ENCODE measurements at places on chromosomes 3 and 15.
A peak's percentile ranks its signal among the peaks of the same experiment; 100 is the strongest.

DNA sequence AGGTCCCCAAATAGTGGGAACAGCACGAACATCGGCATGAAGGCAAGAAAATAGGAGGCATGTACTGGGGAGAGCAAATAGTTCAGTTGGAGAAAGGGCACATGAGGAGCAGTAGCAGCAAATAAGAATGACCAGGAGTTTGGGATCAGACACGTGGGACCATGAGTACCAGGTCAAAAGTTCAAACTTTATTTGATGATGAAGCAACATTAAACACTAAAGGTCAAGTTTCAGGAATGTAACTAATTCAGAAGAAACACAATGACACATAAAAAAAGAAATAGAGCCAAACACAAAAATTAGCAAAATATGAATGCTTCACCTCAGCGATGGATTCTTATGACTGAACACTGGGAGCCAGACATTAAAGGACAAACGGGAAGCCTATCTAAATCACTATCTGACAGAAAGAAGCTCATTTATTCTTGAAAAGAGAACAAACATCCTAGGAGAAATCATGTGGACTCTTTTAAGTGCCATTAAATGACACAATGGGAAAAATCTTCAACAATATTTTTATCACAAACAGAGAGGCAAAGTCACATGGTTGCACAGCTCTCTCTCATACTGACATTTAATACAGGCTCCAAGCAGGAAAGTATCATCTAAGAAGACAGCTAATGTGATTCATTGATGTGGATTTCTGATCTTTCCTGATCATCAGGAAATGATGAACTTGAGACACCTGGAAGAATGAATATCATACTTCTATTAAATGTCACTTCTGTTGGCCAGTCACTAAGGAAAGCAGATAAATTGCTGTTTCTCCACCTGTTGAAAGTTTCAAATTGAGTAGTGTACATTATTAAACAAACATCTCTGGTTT, 216.9 kb upstream of the THBS1 start:
- no peaks in the 10 kb centered on the region for H3K36me3 ChIP-seq
- no peak overlapping the region for H3K27ac ChIP-seq
- no peak overlapping the region for H3K4me3 ChIP-seq

DNA sequence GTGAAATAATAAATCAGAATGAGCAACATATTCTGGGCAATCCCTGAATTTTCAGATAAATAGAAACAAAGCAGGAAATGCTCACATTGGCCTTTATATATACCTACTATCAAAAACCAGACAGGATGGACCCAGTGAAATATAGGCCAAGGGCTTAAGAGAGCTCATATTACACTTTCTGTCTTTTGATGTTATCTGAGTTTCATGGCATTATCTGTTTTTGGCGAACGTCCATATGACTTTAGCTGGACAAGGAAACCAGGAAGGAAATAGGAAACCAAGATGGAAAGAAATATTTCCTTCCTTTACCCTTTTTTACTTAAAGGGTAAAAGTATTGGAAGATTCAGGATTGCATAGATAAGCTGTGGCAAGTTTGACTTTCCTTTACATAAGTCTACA, 274.8 kb downstream of the THSD4 start:
- H3K36me3 ChIP-seq = no peaks in the 10 kb centered on the region
- no peak for DNase-seq
- no peak overlapping the region for H3K4me3 ChIP-seq
- no peaks in the 10 kb centered on the region for H3K4me1 ChIP-seq
- no peak overlapping the region for H3K27ac ChIP-seq

- no peak overlapping the region for H3K27ac ChIP-seq
- H3K36me3 ChIP-seq = no peaks in the 10 kb centered on the region
- no peak overlapping the region for H3K4me3 ChIP-seq
- no peak for DNase-seq
- peaks cover 5% of the 10 kb centered on the region for H3K4me1 ChIP-seq
- no peaks in the 10 kb centered on the region for H3K27me3 ChIP-seq
These were observed 11.7 kb downstream of the BCL2L10 start for GRCh38 chr15:52100807-52101442.

DNA sequence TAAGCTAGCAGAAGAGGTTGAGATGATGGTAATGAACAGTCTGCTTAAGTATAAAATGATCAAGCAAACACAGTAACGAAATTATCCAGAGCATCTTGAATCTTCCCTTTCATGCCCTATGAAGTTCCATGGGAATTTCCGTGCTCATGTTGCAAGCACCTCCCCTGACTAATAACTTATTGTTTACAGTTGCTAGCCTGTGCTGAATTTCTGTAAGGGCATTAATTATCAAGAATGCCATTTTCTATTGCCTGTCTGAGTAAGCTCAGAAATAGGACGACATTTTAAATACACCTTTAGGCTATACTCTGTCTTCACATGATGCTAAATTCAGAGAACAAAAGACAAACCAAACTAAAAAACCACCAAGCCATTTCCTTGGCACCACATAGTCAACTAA, 257.5 kb upstream of the LRTM1 start:
- no peaks in the 10 kb centered on the region for H3K4me1 ChIP-seq
- no peak for DNase-seq
- H3K4me3 ChIP-seq = no peak overlapping the region
- H3K27me3 ChIP-seq = no peaks in the 10 kb centered on the region

DNA sequence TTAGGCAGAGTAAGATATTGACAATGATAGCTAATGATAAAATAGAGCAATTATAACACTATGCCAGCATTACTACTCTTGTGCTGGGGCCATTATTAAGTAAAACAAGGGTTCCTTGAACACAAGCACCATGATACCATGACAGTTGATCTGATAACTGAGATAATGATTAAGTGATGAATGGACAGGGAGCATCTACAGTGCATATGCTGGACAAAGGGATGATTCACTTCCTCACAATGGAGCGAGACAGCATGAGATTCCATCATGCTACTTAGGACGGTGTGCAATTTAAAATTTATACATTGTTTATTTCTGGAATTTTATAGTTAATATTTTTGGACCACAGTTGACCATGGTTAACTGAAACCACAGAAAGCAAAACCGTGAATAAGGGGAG, 156.6 kb downstream of the FHIT start:
- no peak for DNase-seq
- no peaks in the 10 kb centered on the region for H3K36me3 ChIP-seq
- H3K27me3 ChIP-seq = no peaks in the 10 kb centered on the region
- no peak overlapping the region for H3K27ac ChIP-seq
- no peak overlapping the region for H3K4me3 ChIP-seq

- no peak overlapping the region for H3K4me3 ChIP-seq
- H3K27ac ChIP-seq = no peak overlapping the region
- H3K4me1 ChIP-seq = no peaks in the 10 kb centered on the region
- H3K27me3 ChIP-seq = no peaks in the 10 kb centered on the region
- H3K36me3 ChIP-seq = no peaks in the 10 kb centered on the region
These were observed 495.0 kb downstream of the NLGN1 start for GRCh38 chr3:173892547-173892946.

- DNase-seq = no peak
- no peaks in the 10 kb centered on the region for H3K27me3 ChIP-seq
- no peaks in the 10 kb centered on the region for H3K4me1 ChIP-seq
- peaks cover 72% of the 10 kb centered on the region for H3K36me3 ChIP-seq
These were observed 179.2 kb downstream of the ATP10A start for GRCh38 chr15:25683911-25684310.

DNA sequence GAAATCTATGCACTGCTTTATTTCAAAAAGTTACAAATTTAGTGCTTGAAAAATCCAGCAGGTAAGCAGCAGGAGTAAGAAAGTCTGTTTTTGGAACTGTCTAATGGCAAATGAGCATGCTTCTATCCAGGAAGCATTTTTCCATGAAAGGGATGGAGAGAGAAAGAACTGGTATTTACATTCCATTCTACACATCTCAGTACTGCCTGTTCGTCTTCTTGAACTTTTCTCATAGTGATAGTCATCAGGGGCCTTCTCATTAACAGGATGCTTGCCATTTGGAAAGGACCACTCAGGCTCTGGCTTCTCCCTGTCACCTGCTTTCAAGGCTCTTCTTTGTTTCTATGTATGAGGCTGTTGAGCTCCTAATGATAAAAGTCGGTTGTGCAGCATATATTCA, 267.3 kb upstream of the IL12A start:
- no peak overlapping the region for H3K27ac ChIP-seq
- H3K4me1 ChIP-seq = no peaks in the 10 kb centered on the region
- H3K36me3 ChIP-seq = no peaks in the 10 kb centered on the region
- H3K4me3 ChIP-seq = no peak overlapping the region
- H3K27me3 ChIP-seq = no peaks in the 10 kb centered on the region

DNA sequence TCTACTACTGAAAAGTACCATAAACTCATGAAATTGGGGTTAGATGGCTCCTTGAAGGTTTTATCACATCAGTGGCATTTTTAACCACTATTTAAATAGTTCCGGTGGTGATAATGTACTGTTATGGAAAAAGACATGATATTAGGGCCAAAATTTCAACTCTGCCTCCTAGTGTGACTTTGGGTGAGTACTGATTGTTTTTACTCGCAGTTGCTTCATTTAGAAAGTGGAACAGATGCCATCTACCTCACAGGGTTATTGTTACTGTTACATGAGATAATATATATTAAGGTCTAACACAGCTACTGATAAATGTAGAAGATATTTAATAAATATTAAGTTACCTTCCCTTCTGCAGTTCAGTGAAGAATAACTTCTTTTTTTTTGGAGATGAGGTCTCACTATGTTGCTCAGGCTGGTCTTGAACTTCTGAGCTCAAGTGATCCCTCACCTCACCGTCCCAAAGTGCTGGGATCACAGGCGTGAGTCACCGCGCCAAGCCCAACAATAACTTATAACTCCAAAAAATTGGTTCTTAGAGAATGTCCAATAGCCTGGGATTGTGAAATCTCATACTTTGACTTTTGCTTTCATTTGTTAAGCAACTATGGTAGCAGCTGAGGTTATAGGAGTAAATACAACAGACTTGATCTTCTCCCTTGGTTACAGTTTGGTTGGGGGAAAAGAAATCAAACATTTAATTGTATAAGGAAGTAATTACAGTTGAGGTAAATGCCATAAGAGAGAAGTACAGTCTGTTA, 48.3 kb downstream of the MEF2A start:
- no peak overlapping the region for H3K27ac ChIP-seq
- H3K4me1 ChIP-seq = peaks cover 18% of the 10 kb centered on the region
- no peak for DNase-seq
- peaks cover 3% of the 10 kb centered on the region for H3K36me3 ChIP-seq
- no peak overlapping the region for H3K4me3 ChIP-seq
- no peaks in the 10 kb centered on the region for H3K27me3 ChIP-seq

DNA sequence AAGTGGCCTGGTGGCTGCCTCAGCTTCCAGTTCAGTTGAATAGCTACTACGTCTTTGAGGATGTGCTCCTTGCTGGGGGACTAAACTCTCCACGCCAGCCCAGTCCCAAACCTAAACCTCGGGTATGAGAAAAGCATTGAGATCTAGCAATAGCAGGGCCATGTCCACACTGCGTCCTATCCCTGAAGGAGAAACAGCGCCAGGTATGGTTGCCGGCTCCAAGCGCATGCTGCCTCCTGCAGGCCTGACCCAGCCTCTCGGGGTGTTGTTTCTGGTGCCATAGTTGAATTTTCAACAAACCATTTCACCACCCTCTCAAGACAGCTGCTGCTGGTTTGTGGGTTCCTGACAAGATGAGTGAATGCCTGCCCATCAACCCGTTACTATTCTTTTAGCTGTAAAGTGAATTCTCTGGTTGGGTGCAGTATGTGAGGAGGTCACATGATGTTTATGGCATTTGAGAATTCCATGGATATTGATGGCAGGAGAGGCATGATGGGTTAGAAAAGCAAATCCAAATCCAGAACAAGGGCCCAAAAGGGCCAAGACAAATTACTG, 13.0 kb upstream of the SLC28A1 start:
- no peaks in the 10 kb centered on the region for H3K4me1 ChIP-seq
- H3K27me3 ChIP-seq = peaks cover 2% of the 10 kb centered on the region
- no peak for DNase-seq
- H3K36me3 ChIP-seq = no peaks in the 10 kb centered on the region
- H3K27ac ChIP-seq = no peak overlapping the region
- H3K4me3 ChIP-seq = no peak overlapping the region

GRCh38 chr15:73607405-73607804, 25.8 kb downstream of the NPTN start:
- H3K36me3 ChIP-seq = no peaks in the 10 kb centered on the region
- no peaks in the 10 kb centered on the region for H3K27me3 ChIP-seq
- H3K4me1 ChIP-seq = peaks cover 27% of the 10 kb centered on the region
- no peak for DNase-seq

DNA sequence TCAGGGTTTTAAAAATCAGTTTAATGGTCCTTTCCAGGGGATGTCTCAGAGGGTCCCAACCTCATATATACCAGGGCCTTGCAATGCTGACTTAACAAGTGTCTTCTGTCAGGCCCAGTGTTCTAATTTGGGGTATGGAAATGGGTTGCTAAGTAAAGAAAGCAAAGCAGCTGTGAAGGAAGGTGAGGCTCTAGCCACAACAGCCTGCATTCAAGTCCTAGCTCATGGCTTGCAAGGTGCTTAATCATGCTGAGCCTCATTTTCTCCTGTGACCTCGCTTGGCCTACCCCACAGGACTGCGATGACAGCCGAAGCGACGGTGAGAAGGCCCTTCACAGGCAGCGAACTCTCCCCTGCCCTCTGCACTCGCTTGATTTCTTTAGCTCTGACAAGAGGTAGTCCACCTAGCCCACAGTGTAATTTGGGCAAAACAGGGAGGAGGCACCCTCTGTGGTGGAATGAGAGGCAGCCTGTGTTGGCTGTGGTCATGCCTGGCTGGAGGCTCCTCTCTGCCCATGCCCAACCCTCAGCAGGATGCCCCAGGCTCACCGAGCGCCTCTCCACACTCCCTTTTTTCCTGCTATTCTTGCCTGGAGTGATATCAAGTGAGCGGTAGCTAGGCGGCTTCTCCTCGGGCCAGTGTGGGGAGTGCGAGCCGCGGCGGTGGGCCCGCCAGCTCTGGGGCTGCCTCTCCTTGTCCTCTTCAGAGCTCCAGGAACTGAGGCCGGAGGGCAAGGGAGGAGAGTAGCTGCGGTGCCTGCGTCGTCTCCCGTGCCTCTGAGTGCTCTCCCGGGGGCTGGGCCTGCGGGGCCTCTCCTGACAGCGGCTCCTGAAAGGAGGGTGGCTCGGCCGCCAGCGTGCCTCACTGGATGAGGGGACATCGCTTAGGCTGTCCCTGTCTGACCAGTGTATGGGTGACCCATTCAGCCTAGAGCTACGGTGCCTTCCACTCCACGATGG, 29.2 kb downstream of the ILDR1 start:
- H3K4me3 ChIP-seq = no peak overlapping the region
- no peaks in the 10 kb centered on the region for H3K36me3 ChIP-seq
- H3K27me3 ChIP-seq = peaks cover 2% of the 10 kb centered on the region
- peaks cover 30% of the 10 kb centered on the region for H3K4me1 ChIP-seq

- DNase-seq = no peak
- H3K27me3 ChIP-seq = no peaks in the 10 kb centered on the region
- H3K4me3 ChIP-seq = no peak overlapping the region
- H3K4me1 ChIP-seq = no peaks in the 10 kb centered on the region
These were observed 214.4 kb downstream of the UBE3A start for GRCh38 chr15:25224396-25224795.

GRCh38 chr15:71443538-71443937, 328.3 kb downstream of the THSD4 start:
- peak; percentile 47 for DNase-seq
- H3K27ac ChIP-seq = no peak overlapping the region
- H3K4me1 ChIP-seq = no peaks in the 10 kb centered on the region

GRCh38 chr3:27680517-27681246, 41.4 kb downstream of the EOMES start:
- peak overlapping the region; percentile 77 for H3K27ac ChIP-seq
- no peaks in the 10 kb centered on the region for H3K27me3 ChIP-seq
- H3K36me3 ChIP-seq = no peaks in the 10 kb centered on the region

Measured in activated CD4-positive, alpha-beta T cell treated with anti-CD3 and anti-CD28 coated beads, Interleukin-2, amount 10 ng/mL, durations not matched to agents 7 days and 5 days (primary cell).